Head of caudate nucleus (tissue), 42 donors: ENCODE measurements at places on chromosomes 4 and X.

DNA sequence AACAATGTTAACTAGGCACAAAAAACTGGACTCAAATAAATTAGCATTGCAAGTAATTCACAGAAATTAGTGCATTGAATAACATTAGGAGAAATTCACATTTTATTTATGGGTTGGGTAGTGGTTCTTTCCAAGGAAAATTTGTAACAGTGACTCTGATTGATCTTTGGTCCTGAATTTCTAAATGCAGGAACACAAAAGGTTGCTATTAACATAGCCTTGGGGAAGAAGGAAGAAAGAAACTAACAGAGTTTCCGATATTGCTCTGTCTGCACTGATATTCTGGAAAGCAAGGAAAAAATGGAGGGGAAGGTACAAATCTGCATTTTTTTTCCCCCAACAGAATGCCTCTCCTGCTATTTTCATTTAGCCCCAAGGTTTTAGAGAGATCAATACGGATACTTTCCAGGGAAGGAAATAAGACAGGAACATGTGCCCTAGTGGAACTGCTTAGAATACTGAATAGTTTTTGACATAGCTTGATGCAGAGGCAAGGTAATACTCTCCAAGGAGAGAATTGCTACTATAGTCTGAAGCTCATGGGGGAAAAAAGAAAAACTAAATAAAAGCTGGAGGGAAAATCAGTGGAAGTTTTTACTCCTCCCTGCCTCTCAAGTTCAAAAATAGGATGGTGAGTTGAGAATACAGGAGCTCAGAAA lies 490.1 kb downstream of the RAPGEF2 start:
- no peak for DNase-seq

- no peak for DNase-seq
Measured at GRCh38 chr4:10897076-10897475, 212.5 kb upstream of the CLNK start.

- DNase-seq = no peak
Measured at GRCh38 chrX:4935846-4936245, 1222.4 kb upstream of the PRKX start.

- peak; percentile 25 for DNase-seq
Measured at GRCh38 chr4:169116270-169116901, 106.3 kb upstream of the CBR4 start.

DNA sequence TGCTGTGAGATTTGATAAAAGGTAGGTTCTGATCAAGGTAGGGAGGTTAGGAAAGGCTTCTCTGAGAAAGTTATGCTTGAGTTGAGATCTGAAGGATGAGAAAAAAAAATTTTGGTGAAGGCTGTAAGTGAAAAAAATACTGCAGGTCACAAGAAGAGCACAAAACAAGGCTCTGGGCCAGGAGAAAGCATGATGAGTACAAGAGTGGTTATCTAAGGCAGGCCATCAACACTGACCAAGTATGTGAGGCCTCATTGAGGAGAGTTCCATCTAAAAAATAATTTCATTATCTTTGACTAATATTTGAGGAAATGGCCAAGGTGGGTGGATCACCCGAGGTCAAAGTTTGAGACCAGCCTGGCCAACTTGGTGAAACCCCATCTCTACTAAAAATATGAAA lies 71.6 kb upstream of the SLC4A4 start:
- DNase-seq = no peak

DNA sequence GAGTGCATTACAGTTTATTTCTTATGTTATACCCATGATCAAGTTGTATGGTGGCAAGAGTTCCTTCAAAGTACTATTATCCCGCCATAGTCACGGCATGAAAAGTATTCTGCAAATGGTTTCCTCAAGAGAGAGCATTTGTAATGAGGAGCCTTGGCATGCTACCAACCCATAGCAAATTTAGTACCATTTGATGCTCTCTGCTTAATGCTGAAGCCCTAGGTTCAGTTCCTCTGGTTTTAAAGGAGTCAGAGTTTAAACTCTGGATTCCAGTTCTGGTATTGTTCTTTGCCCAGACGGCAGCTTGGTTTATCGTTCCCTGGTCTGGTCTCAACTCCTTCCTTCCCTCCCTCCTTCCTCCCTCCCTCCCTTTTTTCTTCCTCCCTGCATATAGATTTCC lies 371.3 kb downstream of the BMPR1B start:
- DNase-seq = no peak

DNA sequence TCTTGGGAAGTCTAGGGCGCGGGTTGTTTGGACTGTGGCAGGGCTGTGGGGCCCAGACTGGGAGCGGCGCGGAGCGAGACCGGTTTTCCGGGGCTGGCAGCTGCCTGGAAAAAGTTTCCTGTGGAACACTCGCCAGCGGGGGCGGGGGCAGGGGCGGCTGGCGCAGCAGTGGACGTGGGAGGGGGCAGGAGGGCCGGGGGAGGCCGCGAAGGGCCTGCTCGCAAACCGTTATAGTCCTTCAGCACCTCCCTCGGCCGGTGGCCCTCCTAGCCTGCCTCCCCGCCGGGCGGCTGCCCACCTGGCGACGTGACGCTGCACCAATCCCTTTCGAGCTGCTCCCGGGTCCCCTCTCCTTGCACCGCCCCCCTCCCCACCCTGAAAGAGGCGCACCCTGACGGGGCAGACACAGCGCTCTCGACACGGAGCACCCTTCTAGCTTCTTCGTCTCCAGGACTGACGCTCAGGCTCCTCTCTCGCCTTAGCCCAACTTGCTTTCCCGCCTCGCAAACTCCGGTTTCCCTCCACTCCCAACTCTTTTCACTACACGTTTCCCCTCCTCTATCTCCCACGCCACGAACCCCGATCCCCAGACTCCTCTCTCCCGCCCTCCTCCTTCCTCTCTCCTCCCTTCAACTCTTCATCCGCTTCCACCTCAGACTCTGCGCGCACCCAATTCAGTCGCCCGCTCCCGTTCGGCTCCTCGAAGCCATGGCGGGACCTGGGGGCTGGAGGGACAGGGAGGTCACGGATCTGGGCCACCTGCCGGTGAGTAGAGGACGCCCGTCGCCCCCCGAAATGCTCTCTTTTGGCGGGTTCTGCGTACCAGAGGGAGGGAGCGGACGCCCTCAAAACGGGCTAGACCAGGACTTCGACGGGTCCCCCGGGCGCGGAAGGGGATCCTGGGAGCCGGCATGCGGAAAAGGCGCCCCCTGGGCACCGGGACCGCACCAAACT lies at the start of gene NRK:
Gene NRK, plus strand, starts transcription at position 402 of the 954 bp plus-strand sequence. Its CDS starts 307 bp downstream, at position 709.
- DNase-seq = no peak

GRCh38 chrX:9676306-9676705 lies 89.3 kb downstream of the GPR143 start:
- DNase-seq = no peak

DNA sequence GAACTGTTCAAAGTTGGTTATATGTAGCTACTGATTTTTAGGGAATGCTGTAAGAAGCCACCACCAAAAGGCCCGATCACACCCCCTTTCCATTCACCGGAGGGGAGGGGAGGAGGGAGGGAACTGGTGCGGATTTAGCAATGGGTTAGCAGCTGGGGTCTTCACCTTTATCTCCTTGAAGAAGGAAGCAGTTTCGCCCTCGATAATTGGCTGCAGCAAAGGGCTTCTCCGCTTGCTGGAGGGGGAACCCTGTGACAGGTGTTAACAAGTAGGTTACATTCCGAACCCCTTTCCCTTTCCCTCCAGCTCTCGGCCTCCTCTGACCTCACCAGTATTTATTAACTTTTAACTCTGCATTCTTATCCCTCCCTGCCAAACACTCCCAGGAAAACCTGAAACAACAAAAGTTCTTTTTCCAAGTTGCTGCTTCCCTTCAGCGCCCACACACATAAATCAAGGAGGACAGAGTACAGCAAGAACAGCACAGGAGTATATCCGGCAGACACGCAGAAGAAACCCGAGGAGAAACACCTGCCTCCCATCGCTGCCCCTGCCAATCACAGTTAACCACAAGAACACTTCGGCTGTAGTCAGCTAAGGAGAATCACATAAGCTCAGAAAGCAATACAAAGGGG lies 39.8 kb upstream of the NAP1L5 start:
- DNase-seq = no peak

GRCh38 chr4:143514169-143514495 lies 630 bp downstream of the SMARCA5 start:
- no peak for DNase-seq

- peak; percentile 60 for DNase-seq
Measured at GRCh38 chr4:184097241-184097605, 120.5 kb downstream of the ENPP6 start.

DNA sequence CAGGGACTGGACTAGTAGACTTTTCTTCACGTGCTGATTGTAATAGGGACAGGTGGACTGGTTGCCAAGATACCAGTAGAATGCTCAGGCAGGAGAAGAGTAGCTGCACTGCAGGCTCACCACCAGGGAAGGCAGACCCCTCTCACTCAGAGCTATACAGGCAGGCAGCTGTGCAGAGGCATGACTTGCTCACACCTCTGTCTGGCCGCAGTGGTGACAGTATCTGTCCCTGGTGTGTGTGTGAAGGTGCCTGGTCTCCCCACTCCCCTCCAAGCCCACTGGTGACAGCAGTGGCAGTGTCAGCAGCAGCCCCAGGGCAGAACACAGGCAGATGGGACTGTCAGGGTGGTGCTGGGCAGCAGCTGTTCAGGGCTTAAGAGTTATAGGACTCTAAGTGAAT lies 140.7 kb downstream of the RPS6KA6 start:
- DNase-seq = no peak

GRCh38 chrX:101485212-101485949 lies at the start of gene ARMCX4:
Gene ARMCX4, plus strand, starts transcription at chrX:101485456. Its CDS starts 3,134 bp downstream, at chrX:101488590.
- peak; percentile 72 for DNase-seq

GRCh38 chr4:130640592-130640991 lies 1544.6 kb downstream of the C4orf33 start:
- no peak for DNase-seq

DNA sequence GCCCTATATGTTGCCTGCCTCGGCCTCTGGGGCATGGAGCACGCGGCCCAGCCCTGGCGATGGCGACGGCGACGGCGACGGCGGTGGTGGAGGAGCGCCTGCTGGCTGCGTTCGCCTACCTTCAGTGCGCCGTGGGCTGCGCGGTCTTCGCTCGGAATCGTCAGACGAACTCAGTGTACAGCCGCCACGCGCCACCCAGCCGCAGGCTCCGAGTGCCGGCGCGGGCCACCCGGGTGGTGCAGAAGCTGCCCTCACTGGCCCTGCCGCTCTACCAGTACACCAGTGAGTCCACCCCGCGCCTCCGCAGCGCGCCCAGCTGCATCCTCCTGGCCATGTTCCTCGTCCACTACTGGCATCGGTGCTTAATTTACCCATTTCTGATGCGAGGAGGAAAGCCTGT lies 83.7 kb upstream of the F9 start:
- DNase-seq = no peak

GRCh38 chrX:132277953-132278614 lies 58.8 kb upstream of the RAP2C start:
- no peak for DNase-seq

GRCh38 chr4:91577864-91578263 lies 725.9 kb upstream of the GRID2 start:
- DNase-seq = no peak

GRCh38 chr4:41744572-41745291 lies 3.8 kb downstream of the PHOX2B start:
- DNase-seq = no peak

DNA sequence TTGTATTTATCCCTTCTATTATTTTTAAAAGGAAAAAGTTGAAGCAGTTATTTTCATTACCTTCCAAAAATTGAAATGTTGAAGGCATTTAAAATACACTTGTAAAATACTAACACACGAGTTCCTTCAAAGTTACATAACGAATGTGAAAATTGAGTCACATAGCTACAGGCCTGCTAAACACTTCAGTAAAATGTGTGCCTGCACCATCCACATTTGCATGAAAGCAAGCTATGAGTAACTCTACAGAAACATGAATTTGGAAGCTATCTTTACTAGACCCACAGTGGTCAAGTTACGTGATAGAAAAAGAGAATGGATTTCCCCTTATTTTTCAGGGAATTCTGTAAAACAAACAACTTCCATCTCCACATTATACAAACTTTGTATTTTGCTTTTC lies 1148.8 kb upstream of the PCDH7 start:
- DNase-seq = no peak

GRCh38 chrX:20233336-20233735 lies 33.4 kb downstream of the RPS6KA3 start:
- DNase-seq = no peak

DNA sequence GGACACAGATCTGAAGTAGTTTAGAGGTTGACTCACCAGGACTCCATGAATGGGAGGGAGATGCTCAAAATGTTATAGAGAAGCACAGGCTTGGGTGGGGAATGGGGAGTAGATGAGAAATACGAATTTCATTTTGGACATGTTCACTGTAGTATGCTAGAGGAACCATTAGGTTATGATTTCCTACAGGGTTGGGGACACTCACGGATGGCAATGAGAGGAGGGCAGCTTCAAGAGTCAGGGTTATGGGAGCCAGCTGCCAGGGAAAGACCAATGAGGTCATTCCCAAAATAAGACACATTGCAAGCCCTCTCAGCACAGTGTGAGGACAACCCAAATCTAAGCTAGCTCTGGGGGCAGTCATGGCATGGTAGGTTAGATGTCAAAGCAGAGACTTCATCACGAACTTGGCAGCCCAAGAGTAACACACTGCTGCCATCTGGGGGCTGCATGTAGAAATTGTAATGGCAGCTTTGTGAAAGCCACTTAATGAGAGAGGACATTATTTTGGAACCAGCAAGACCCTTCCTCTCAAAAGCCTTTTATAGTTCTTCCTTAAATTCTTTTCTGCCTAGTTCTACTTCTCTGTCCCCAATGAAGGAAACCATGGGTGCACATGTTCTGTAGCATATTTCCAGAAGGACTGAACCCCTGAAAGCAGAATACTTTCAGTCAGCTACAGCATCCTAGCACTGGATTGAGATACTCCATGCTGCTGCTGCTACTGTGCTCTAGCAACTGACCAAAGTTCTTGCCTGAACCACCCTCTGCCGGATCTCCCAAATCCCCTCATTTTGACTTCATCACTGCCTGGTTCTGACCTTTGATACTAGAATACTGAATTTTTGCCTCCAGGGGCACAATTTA lies 16.2 kb upstream of the ZCCHC12 start:
- DNase-seq = peak; percentile 38

GRCh38 chrX:101210630-101211029 lies 9.0 kb upstream of the DRP2 start:
- no peak for DNase-seq

DNA sequence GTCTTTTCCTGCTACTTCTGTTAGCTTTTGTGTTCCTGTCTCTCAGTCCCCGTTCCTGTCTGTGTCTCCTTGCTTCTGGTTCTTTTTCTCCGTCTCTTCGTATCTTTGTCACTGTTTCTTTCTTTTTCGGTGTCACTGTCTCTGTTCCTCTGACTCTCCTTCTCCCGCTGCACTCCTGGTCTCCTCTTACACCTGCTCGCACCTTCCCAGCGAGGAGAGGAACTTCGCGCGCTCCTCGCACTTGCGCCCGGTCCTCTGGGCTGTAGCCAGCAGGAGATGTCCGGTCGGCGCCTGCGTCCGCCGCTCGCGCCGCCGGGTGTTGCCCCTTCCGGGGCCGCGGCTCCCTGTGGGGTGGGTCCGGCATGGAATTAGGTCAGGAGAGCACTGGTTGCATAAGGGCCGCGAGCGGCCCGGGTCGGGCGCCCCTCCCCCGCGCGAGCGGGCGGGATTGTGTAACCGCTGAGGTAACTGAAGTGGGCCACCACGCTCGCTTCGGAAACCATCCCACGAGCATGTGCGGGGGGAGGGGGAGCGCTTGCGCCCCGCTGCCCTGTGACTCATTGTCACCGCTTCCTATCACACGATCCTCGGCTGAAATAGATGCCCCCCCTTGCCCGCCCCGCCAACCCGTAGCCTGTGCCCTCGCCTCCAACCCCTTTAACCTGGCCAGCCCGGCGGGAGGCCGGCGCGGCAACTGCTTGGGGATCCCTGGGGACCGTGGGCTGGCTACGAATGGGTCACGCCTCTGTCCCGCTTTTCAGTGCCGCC lies 1.6 kb downstream of the LONRF3 start:
- DNase-seq = peak; percentile 63

GRCh38 chrX:10352536-10352935 lies 195.8 kb downstream of the CLCN4 start:
- no peak for DNase-seq
